ENCODE measurements at places on chromosomes 12 and 14.

DNA sequence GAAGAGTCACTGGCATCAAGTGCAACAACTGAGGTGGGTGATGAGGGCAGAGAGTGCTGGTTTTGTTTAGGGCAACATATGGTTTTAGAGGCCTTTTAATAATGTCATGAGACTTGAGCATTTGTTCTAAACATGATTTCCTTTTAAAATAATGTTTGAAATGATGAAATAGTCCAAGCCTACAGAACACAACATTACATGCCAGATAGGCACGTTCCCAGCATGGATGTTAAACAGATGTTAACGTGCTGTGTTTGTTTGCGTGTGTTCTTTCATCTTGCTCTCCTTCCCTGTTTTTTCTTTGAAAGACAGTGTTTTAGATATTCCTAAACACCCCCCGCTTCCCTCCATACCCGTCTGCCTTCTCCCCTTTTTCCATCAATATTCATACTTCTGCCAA, 82.3 kb downstream of the RGS6 start:
- DNase-seq = no peak

- no peak for DNase-seq
Observed at GRCh38 chr14:88616697-88617096, 53.9 kb downstream of the ZC3H14 start.

- no peak for DNase-seq
Observed at GRCh38 chr12:113224955-113225354, 3.7 kb downstream of the TPCN1 start.

DNA sequence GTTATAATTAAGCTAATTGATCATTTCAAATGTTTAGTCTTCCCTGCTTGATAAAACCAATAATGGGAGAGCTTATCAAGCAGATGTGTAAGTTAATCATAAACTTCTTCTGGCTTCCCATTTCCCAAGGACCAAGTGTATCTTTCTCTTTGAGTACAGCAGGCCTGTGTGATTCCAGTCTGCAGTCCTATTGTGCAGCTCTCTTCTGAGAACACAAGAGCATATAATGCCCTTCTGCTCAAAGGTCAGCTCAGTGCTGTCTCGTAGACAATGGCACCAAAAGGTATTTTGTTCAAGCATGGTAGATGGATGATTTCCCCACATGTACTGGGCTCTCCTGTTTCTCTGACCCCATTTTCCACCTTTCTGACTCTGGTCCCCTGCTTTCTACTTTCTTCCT, 101.8 kb upstream of the DYRK2 start:
- DNase-seq = no peak

GRCh38 chr12:56931474-56931978, 2.7 kb downstream of the SDR9C7 start:
- DNase-seq = no peak

DNA sequence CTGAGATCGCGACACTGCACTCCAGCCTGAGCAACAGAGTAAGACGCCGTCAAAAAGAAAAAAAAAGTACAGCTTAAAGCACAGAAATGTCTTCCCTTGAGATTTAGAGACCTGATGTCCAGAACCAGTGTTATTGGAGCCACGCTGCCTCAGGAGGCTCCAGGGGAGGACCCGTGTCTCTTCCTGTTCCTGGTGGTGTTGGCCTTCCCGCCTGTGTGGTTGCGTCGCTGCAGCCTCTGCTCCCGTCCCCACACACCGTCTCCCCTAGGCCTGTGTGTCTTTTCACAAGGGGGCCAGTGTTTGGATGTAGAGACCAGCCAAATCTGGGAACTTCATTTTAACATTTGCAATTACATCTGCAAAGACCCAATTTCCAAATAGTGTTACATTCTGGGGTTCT, 8.6 kb upstream of the FBRSL1 start:
- DNase-seq = no peak

DNA sequence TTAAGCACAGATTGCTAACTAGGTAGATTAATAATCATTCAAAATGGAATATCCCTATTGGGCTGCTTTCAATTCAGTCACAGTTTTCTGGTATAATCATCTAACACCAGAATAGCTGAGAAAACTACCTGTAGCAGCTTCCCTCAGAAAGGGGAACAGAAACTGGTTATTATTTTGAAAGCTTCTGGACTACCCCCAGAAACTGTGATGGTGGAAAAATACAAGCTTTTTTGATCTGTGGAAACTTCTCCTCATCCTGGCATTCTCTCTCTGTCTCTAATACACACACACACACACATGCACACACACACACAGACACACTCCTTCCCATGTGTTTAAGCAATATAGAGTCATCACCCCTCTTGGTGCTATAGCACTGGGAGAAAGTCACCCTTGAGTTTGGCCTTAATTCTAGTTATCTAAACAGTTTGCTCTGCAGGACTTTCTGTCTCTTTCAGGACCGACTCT, 251.5 kb upstream of the LMO3 start:
- no peak for DNase-seq

DNA sequence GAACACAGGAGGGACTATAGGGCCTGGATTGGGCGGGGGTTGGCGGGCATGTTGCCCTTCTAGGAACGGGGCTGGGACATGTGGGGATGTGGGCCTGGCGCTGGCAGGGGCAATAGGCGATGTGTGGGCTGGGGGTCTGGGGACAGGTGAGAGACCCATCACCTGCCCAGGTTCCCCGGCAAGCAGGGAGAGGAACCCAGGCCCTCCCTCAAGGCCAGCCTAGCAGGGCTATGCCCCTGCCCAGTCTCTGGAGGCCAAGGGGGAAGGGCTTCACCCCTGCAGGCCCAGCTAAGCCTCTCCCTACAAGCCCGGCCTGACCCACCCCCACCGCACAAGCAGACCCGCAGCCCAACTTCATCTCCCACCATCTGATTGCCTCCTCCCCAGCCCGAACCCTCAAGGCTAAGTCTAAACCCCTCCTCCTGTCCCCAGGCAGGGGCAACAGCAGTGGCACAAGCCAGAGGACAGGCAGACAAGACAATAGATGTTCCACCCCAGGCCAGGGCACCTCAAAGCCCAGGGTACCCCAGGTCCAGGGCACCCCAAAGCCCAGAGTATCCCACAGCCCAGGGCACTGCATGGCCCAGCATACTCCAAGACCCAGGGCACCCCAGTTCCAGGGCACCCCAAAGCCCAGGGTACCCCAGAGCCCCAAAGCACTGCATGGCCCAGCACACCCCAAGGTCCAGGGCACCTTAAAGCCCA, 6.5 kb downstream of the JAG2 start:
- no peak for DNase-seq

DNA sequence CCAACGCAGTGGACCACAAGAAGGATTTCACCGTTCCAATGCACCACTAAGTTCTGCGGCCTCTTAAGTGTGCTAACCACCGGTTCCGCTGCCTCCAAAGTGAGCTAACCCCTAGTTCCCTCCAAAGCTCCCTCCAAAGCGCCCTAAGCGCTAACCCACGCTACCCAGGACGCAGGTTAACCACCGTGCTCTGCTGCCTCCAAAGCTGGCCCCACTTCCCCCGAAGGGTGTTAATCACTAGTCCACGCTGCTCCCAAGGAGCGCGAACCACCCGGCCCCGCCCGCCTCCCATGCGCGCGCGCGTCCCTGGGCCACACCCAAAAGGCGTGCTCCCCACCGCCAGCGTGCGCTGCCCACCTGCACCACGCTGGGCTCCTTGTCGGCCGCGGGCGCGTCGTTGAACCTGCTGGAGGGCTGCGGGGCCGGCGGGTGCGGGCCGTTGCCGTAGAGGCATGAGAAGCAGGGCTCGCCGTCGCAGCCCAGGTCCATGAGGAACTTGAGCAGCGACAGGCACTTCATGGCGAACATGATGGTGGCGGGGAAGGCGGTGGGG, 11.7 kb downstream of the FAM181A start:
- no peak for DNase-seq

GRCh38 chr12:102479099-102479885, 1.1 kb downstream of the IGF1 start:
- DNase-seq = no peak

GRCh38 chr12:22180705-22181104, 134.7 kb downstream of the CMAS start:
- DNase-seq = no peak

GRCh38 chr14:104357689-104358527, 219.5 kb downstream of the KIF26A start:
- no peak for DNase-seq

DNA sequence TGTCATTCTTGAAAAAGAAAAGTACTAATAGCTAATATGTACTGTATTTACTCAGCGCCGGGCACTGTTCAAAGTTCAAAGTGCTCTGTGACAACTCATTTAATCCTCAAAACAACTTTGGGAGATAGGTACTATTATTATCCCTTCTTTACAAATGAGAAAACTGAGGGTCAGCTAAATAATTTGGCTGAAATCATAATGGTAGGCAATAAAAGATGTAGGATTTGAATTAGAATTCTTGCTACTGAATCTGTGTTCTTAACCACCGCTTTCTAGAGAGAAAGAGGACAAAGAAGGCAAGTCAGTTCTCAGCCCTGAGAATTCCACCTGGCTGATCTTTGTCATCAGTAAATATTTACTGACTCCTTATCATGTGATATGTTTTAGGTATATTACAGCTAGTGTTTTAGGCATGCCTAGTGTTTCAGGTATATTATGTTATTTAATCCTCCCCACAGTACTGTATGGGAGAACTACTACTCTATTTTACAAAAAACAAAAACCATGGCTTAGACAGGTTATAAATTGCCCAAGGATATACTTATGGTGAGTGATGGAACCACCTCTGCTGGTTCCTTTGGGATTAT, 205.7 kb upstream of the GZMB start:
- no peak for DNase-seq

DNA sequence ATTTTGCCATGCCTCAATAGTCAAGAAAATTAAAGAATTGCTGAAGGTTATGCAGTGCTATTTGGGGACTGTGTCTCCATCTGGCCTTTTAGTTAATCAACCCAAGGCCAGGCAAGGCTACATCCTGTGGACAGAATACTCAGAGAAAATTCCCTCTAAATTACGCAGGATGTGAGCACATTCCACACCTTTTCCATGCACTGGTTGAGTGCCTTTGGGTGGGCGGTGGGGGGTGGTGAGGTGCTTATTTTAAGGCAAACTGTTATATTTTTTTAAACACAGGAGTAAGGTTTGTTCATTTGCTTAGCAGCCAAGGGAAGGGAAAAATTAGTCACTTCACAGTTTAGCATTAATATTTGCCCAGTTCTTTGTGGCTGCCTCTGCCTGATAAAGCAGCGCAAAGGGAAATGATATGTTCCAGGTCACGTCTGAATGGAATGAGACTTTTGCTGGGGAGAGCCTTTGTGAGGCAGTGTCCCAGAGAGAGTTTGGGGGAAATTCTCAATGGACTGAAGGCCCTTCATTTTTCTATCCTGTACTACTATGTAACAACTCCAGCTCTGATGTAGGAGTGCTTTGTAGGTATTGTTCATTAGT, 17.2 kb upstream of the KCNA5 start:
- DNase-seq = no peak

GRCh38 chr12:15056218-15056617, 83.4 kb downstream of the PDE6H start:
- no peak for DNase-seq

DNA sequence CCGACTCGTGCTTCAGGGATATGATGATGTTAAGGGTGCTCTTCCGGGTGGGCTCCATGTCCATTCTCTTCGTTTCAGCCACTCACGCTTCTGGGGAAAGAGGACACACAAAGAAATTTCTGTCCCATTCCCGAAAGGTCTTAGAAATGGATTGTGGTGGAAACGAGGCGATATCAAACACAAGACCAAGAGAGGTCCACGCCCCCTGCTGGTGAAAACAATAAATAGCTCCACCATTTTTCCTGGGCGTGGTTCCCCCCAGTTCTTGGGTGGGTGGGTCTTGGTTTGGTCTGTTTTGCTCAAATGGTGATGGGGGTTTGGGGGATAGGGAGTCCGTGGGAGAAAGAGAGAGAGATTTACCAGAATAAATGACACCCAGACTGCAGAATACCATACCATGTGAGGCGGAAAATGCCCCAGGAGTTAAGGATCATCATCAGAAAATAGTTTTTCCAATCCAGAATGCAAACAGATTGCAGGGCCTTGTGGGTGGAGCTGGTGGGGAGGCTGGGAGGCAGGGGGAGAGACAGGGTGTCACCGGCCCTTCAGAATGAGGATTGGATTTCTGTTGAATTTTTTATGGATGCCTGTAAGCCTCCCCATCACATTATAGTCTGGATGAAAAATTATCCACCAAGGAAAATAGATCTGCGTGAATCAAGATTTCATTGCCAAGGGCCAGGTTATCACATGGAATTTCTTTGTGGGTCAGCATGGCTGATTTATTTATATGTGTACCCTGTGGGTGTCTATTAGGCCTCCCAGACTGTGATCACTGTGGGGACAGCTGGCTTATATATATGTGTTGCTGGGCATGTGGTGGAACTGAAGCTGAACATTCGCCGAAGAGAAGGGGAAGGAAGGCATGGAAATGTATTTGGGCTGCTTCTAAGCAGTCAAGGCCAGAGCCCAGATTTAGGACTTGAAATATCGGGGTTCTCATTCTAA, 55.8 kb downstream of the SRRM4 start:
- no peak for DNase-seq

- no peak for DNase-seq
Observed at GRCh38 chr12:6963016-6963731, 7.3 kb downstream of the PHB2 start.

- no peak for DNase-seq
Observed at GRCh38 chr14:101040538-101041442, 137.3 kb upstream of the RTL1 start.

DNA sequence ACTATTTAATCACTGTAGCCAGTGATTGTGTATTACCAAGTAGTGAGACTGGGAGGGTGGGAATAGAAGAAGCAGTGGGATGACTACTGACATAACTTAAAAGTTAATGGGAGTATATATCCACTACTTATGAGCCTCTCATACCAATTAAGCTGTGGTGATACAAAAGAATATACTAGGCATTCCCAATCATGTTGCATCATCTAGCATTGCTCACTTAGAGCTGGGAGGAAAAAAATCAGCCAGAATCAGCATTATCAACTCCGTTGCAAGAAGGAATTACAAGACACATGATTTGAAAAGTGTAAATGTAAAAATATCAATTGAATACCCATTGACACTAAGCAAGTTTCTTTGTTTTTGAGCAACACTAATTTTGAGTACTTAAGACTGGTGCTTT, 745 bp upstream of the PPP1R36 start:
- no peak for DNase-seq

DNA sequence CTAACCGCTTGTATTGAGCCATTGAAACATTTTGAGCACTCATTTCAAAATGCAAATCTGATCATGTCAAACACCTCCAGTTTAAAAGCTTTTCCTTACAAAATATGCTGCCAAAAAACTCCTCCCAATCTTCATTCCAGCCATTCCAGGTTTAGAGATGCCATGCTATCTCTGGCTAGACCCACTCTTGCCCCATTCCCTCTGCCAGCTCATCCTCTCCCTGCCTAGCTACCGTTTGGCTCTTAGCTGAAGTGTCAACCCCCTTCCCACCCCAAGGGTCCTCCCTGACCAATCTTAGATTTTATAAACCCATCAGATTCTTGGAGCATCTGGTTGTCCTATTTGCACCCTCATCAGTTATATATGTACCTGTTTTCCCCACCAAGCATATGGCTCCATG, 75.0 kb downstream of the SCAF11 start:
- DNase-seq = no peak

GRCh38 chr12:14959463-14959862, 1.9 kb downstream of the ARHGDIB start:
- no peak for DNase-seq

GRCh38 chr12:53965281-53966084, 7.4 kb upstream of the HOXC11 start:
- no peak for DNase-seq

Data from cortex of kidney (tissue), 1 donor.